ACHN (cell line): ENCODE measurements at places on chromosomes 11 and 22.

DNA sequence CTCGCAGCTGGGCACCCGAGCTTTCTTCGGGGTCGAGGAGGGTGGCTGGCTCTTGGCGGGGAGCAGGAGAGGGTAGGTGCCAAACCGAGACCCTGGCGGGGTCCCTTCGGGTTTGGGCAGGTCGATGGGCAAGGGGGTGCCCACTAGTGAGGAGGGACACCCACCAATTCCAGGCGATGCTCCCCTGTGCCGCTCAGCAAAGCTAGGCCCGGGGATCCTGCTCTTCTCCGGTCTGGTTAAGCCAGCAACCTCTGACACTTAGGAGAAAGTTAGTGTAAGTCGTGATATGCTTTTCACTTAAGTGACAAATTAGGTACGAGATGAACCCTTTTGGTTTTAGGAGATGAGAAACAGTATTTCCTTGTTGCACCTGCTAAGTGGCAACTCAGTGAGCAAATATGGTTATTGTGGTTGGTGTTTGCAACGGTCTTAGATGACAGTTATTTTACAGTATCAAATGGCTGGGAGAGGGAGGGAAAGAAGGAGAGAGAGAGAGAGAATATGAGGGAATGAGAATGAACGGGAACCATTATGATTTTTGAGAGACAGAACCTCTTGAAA is 565 bp downstream of the NUCB2 start:
- peak; percentile 55 for DNase-seq

DNA sequence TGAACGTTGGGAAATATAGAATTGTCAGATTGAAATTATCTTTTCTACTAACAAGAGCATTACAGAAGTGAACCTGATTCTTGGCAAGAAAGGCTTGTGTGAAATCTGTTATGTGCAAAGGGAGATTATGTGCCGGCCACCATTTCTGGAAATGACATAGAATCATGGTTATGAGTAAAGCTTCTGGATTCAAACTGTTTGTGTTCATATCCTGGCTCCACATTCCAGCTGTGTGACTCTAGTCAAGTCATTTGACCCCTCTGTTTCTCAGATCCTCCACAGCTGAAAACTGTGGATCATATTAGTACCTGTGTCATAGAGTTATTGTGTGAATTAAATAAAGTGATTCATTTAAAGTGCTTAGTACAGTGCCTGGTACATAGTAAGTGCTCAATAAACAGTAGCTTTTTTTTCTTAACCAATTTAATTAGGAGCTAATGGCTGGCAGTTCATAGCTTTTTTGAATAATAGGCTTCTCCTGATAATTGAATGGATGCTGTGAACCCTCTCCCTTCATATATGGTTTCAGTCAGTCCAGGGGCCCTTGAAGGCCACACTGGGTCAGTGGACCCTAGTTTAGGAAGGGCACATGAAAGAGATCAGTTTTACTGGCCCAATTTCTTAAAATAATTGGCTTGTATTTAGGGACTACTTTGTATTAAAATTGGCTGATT is 34.6 kb downstream of the EHF start:
- no peak for DNase-seq

- DNase-seq, result no peak
These were observed 42.7 kb downstream of the IGLL1 start for GRCh38 chr22:23537416-23537815.

- no peak for DNase-seq
These were observed 8.6 kb downstream of the CCND1 start for GRCh38 chr11:69649576-69649900.

DNA sequence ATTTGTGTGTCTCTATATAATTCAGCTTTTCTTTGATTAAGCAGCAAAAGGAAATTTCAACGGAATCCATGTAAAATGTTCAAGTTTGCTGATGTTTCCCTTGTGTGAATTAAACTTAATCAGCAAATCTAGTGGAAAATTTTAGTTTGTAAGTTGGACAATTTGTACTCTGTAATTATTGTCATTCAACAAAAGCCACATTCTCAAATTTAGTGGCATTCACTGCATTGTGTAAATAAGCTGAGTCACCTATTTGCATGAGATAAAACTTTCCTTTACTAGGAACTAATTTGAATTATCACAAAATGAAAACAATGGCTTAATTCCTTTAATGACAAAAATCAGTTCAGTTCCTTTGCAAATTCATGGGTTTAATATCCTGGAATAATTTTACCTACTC is 784.2 kb upstream of the CCDC179 start:
- no peak for DNase-seq

DNA sequence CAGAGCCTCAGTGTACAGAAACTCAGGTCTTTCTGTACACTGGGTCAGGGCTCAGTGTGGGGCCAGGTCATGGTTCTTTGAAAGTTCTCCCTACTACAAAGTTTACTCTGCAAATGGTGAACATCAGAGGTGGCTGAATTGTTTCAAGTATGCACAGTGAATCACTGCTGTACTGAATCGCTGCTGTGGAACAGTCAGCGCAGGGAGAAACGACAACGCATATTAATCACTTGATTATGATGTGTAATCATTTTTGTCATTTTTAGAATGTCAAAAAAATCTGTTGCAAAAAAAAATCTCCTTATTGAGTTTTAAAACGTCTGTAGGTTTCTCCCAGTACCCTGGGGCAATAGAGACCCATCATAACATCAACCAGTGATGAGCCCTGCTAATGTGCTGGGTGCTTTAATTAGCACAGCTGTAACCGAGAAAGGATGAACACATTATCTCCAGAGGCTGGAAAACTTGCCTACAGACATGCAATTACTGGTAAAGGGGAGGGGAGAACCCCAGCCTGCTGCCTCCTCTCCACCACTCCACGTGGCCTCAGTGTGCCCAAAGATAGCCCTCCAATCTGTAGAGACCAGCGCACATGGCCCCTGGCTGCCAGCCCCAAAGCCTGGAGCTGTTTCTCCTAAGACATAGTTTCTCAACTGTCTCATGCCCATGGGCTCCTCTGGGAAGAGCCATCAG is 12.8 kb downstream of the ARRB1 start:
- no peak for DNase-seq
